ENCODE measurements at places on chromosomes 3 and 15.
A peak's percentile ranks its signal among the peaks of the same experiment; 100 is the strongest.

- no peak for DNase-seq
These were observed 2.1 kb downstream of the TRIM69 start for GRCh38 chr15:44738340-44738984.

GRCh38 chr15:41915255-41915994, 21.6 kb upstream of the SPTBN5 start:
- DNase-seq: no peak

DNA sequence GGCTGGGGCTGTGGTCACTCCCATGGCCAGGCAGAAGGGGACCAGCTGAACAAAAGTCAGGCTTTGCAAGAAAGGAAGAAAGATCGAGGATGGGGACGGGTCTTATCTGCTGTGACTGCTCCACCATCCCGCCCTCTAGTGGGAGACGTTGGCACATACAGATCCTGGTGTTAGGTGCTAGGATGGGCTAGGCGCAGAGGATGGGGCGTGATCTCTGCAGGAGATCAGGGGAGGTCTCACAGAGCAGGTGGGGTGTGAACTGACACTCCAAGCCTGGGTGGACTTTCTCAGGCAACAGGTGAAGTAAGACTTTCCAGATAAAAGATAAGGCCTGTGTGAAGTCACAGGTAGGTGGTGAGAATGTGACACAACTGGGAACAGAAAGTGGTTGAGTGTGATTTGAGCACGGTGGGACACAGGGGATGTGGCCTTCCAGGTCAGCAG, 141.9 kb upstream of the SMAD3 start:
- DNase-seq: no peak

- DNase-seq: no peak
These were observed 5.9 kb downstream of the FAM131A start for GRCh38 chr3:184343200-184343876.

- DNase-seq: no peak
These were observed 123.3 kb downstream of the PLOD2 start for GRCh38 chr3:146037697-146038096.

GRCh38 chr15:66943456-66944095, 121.8 kb upstream of the SMAD3 start:
- DNase-seq: no peak

- no peak for DNase-seq
These were observed 162.0 kb upstream of the CNTN6 start for GRCh38 chr3:930866-931265.

GRCh38 chr3:71903936-71904335, 119.0 kb upstream of the PROK2 start:
- no peak for DNase-seq

GRCh38 chr3:124845406-124845805, 41.8 kb downstream of the ITGB5 start:
- no peak for DNase-seq

DNA sequence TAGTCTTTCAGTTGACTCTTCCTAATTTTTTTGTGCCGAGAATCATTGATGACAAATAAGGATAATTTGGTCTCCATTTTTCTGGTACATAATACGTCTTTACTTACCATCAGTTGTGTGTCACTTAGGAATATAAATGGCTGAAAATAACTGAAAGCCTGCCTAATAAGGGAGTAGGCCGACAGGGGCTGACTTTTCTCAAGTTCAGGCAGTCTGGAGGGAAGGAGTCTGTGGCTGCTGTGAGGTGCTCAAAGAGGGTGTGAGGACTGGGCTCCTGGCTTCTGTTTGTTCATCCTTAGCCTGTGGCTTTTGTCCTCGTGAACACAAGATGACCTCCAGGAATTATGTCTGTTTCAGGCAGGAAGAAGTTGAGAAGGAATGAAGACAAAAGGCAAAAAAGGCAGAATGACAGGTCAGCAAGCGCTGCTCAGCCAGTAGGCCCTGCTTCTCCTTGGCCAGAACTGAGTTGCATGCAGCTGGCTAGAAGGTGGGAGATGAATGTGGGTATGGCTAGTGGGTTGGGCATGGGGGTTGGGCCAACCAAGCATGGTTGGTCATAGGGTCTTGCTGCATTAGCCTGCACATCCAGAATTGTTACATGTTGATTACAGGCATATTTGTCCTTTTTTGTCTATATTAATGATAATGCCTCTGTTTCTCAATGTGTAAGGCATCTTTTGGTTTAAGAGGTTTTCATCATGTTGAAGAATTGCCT, 29.2 kb downstream of the IGF1R start:
- no peak for DNase-seq

DNA sequence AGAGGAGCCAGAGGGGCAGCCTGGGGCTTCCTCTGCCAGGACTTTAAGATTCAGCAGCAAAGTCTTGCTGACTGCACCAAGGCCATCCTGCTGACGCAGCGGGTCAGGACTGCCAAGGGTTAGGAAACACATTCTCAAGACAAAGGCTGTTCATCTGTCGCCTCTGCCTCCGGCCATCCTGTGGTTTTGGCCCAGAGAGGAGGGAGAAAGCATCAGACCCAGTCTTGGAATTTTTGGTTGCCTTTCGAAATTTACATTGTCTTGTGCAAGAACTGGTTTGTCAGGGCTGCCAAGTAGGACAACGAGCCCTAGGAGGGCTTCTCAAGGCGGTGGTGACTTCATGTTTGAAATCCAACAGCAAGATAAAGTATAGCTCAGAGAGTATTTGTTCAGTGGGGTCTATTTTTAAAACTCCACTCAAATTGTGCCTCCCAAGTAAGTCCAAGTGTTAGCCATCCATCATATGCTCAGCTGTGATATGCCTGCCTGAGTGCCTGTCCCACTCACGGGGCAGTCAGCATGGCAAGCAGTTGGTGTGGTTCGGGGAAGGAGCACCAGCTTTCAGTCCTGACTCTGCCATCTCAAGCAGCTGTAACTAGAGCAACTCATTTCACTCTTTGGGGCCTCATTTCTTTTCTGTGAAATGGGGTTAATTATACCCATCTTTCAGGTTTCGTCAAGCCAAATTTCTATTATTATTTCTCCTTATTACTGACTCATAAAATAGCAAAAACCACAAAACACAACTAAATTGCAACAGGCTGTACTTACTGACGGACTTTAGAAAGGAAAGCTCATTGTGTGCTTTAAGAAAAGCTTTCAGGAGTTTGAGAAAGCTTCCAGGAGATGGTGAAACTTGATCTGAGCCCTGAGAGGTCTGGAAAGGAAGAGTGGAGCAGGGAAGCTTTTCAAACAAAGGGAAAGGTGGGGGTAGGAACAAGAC, 42.4 kb upstream of the RHO start:
- DNase-seq: peak; percentile 46

DNA sequence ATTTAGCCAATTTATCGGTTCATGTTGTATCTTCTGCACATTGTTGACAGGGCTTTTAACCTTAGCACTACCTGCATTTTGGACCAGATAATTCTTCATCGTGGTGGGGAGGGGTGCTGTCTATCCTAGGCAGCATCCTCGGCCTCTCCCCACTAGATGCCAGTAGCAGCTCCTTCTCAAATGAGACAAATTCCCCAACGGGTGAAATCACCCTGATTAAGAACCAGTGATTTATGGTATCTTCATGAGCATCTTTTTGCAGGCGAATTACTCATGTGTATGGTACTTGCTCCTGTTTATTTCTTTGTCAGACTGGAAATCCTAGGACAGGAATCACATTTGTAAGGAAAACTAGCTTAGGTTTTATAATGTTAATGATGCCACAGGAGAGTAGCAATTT, 68.0 kb downstream of the C3orf70 start:
- DNase-seq: no peak

DNA sequence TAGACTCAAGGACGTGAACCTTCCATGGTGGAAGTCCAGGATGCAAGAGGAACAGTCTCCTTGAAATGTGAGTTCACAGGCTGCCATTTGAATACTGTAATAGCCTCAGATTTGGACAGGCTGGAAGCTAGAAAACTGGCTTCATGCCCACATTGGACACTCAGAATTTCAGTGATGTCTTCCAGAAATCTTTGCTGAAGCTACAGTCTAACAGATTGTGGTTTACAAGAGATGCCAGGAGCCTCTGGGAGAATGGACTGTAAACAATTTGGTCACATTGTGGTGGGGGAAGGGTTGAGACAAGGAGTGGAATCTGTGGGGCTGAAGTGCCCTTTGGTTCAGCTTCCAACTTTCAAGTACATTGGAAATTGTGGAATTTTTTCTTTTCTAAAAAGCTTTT, 252.0 kb upstream of the PROK2 start:
- DNase-seq: no peak

GRCh38 chr3:49415931-49416601, 3.8 kb downstream of the TCTA start:
- DNase-seq: no peak

DNA sequence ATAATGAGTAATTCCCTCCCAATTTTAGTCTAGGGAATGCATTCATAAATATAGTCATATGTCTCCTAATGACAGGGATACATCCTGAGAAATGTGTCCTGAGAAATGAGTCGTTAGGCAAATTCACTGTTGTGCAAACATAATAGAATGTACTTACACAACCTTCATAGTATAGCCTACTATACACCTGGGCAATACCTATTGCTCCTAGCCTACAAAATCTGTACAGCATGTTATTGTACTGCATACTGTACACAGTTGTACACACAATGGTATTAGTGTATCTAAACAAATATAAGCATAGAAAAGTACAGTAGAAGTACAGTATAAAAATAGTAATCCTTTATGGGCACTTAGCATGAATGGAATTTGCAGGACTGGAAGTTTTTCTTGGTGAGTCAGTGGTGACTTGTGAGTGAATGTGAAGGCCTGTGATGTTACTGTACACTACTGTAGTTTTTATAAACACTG, 6.6 kb downstream of the DTWD1 start:
- no peak for DNase-seq

DNA sequence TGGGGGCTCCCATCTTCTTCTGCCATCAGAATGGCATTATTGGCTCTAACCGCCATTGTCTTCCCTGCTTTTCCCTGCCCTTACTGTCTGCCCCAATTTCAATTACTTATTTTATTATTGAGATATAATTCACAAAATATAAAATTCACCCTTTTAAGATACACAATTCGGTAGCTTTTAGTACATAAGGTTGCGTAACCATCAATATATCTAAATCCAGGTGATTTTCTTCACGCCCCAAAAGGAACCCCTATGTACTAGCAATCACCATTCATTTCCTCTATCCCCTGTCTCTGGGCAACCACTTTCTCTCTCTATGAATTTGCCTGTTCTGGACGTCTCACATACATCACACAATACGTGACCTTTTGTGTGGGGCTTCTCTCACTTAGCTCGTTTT, 18.0 kb downstream of the RBP2 start:
- DNase-seq: no peak

GRCh38 chr3:115617591-115617990, 5.7 kb upstream of the GAP43 start:
- no peak for DNase-seq

DNA sequence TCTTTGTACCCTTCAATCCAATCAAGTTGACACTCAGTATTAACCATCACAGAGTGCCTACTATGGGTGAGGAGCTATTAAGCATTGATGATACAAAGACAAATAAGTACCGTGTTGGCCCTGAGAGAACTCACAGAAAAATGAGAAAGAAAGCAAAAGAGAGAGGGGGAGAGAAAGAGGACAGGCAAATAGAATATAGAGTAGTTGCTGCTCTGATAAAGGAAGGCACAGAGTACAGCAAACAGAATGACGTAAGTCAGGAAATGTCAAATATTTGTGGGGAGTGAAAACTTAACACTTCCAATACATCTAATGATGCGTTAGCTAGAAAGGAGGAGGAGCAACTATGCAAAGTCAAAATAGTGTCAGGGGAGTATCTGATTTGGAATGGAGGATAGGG, 320.6 kb upstream of the KCNH8 start:
- DNase-seq: no peak

- DNase-seq: no peak
These were observed 13.0 kb downstream of the SCN5A start for GRCh38 chr3:38636464-38636863.

GRCh38 chr3:36784138-36784635, 19.8 kb upstream of the DCLK3 start:
- DNase-seq: no peak

DNA sequence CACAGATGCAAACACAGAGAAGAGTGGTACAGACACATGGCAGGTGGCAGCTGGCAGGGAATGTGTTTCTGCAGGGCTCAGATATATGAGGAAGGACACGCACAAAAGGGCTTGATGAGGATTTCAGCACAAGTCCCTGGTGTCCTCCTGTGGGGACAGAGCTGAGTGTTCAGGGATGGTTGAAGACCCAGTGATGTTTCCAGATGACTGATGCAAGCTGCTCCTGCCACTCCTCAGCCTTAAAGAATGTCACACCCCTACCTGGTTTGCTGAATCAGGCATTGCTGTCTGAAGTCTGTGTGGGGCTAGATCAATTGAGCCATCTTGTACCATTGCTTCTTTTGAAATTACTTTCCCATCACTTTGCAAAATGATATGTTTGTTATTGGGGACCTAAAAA, 40.2 kb downstream of the TNFAIP8L3 start:
- DNase-seq: no peak

- no peak for DNase-seq
These were observed 216.4 kb downstream of the MEIS2 start for GRCh38 chr15:36883713-36884517.

DNA sequence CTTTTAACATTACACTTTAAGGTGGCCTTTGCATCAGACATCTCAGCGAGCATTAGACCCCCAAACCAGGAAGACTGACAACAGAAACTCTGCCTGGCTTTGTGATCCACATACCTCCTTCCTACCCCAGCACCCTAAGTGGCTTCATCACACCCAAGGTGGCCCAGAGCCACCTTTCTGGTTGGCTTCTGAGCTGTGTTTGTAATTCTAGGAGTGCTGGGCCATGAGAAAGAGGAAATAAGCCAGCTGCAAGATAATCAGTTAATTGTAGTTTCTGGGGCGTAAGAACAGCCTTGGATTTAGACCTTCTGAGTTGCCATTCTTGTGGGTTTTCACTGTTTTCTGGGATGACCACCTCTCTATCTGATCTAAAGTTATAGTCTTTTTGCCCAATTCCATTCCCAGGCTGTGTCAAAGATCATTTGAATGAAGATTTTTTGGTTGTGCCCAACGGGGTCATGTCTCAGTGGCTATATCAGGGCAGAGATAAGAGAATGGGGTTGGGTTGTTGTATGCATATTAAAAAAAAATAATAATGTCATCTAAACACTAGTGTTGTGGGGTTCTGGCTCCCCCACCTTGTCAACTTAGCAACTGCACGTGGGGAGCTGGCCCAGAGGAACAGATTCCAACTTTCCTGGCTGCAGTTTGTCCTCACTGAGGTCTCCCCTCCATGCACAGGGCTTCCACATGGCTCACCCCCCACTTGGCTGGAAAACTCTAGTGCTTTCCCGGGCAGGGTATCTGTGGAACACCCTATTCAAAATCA, 234.8 kb upstream of the WNT5A start:
- DNase-seq: no peak

DNA sequence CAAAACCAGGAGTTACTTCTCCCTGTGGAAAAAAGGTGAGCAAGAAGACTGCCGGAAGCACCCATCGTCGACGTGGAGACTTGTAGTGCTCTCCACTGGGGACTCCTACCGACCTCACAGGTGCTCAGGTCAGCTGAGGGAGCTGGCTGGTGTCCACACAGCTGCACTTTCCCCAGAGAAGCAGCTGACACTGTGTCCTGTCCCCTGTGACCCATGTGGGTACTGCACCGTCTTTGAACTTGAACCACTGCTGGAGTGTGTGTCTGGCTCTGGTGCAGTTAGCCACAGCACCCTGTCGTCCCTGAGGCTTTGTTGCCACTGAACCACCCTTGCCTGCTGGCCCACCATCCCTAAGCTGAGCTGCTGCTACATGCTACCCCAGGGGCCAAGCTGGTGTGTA, 270.8 kb downstream of the CACNA2D3 start:
- DNase-seq: no peak

- DNase-seq: no peak
These were observed 97.4 kb upstream of the RBMS3 start for GRCh38 chr3:29183346-29184087.

GRCh38 chr3:70871909-70872656, 559.6 kb upstream of the MDFIC2 start:
- DNase-seq: no peak

- no peak for DNase-seq
These were observed 167.3 kb downstream of the XXYLT1 start for GRCh38 chr3:195103623-195104022.
